ENCODE measurements at places on chromosomes 6 and 20.

GRCh38 chr6:116300566-116300965 lies 20.8 kb upstream of the TSPYL1 start:
- no peak for DNase-seq

GRCh38 chr6:341914-342831 lies 49.4 kb upstream of the IRF4 start:
- no peak for DNase-seq

DNA sequence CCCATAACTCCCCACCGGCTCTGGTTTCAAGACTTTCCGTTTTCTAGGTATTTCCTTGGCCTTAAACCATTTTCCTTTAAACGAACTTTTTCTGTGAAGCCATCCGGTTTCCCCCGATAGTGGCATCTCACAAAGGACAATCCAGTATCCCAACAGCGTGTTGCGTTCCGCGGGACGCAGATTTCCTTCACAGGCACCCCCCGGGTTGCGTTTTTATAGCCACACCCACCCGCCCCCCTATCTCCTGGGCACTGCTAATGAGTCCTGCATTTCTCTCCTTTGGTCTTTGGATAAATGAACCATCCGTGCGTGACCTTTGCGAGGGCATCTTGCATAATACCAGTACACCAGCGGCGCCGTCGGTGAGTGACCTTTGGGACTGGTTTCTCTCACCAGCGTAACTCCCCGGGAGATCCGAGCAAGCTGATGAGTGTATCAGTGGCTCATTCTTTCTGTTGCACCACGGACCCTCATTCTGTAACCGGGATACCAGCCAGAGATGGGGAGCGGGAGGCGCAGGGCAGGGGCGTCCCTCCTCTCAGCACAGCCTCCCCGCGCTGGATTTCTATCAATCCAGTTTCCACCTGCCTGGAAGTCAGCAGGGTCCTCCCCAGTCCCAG lies 586 bp upstream of the NQO2 start:
- peak; percentile 63 for DNase-seq

GRCh38 chr20:52830598-52830997 lies 141.6 kb upstream of the TSHZ2 start:
- no peak for DNase-seq

GRCh38 chr20:23086056-23086566 lies at the start of gene CD93:
Gene CD93, minus strand, starts transcription at chr20:23086324. Its CDS starts 132 bp downstream, at chr20:23086192.
- DNase-seq = no peak

- no peak for DNase-seq
Observed at GRCh38 chr20:37786043-37786442, 92.2 kb downstream of the CTNNBL1 start.

DNA sequence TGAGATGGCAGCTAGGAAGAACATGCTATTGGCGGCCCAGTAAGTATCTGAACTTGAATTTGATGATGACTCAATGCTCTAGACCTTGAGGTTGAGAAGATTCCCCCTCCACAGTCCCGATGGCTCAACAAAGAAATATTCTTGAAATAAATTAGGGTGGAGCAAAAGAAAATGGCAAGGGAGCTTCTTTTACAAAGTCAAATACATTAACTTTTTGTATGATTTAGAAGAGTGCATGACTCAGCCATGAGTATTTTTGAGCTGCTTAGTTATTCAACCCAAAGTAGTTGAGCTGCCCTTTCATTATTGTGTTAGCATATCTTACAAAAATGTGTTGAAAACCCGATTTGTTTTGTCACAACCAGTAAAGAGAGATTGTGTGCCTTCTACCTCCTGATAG lies 7.6 kb downstream of the TFAP2C start:
- DNase-seq = no peak

GRCh38 chr6:46749731-46750130 lies 3.0 kb downstream of the ANKRD66 start:
- DNase-seq = no peak

GRCh38 chr20:8002056-8002455 lies 17.5 kb downstream of the TMX4 start:
- DNase-seq = no peak

DNA sequence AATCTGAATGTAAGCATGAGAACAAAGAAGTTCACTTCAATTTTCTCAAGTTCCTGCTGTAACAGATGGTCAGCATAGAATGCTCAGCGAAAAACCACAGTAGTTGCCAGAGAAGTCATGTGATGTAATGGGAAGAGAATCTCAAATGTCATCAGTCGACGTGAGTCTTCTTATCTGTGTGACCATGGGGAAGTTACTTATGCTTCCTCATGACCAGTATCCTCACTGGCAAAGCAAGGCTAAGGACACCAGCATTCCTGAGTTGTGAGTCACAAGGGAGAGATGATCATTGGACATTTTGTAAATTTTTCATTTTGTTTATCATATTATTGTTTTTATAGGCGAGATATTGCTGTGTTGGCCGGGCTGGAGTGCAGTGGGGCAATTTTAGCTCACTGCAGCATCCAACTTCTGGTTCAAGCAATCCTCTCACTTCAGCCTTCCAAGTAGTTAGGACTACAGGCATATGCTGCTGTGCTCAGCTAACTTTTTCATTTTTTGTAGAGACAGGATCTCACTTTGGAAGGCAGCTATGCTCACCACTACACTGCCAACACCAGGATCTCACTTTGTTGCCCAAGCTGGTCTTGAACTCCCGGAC lies 21.9 kb downstream of the SGK1 start:
- DNase-seq = no peak

GRCh38 chr6:146984251-146984924 lies 219.8 kb upstream of the STXBP5 start:
- DNase-seq = no peak

DNA sequence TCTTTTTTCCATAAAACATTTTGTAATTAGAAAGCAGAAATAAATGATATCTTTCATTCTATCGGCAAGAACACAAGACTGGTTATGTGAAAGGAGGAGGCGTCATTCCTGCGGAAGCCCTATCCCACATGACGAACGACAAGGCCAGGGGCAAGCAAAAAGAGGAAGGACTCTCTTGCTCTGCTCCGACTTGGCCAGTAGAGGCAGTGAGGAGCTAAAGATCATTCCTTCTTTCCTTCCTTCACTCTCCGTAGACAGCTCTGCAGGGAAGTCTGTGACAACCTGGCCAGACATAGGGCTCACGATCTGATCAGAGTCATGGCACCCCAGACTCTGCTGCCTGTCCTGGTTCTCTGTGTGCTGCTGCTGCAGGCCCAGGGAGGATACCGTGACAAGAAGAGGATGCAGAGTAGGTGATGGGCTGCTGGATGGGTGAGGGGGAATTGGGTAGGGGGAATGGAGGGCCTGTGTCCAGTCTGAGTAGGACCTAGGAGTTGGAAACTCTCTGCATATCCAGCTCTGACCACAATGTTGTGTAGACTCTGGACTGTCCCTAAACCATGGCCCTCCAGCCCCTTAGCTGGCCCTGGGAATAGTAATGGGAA lies at the start of gene WFDC10A:
TSS of gene WFDC10A (plus strand) at position 244 of the 605 bp plus-strand sequence. CDS start at position 319, 75 bp downstream.
- peak; percentile 2 for DNase-seq

DNA sequence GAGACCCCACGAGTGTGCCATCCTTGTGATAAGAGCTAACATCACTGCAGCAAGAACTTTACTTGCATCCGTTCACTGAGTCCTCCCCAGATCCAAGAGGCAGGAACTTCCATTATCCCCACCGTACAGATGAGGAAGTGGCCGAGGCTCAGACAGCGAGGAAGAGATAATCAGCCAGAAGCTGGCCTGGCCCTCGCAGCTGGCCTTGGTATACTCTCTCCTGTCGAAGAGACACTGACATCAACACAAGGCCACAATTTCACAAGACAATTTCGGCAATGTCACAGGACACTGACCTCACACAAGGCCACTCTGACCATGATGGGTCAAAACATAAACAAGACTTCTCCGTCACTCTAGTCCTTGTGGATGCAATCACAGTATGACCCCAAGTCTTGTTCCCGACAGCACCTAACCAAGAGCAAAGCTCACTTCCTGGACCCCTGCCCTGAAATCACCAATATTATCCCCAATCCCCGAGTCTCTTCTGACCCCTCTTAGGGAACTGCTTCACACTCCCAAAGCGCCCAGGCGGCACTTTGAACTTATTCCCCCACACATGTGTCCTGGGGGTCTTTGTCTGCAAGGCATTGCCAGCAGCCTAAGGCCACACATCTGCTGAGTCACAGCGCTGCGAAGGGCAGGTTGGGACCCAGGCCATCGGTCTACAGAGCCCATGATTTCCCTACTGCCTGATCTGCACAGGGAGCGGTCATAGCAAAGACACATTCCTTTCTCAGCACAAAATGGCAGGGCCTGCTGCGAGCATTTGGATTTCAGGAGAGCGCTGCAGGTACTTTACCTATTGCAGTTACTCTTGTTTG lies 14.8 kb upstream of the VAPB start:
- no peak for DNase-seq

DNA sequence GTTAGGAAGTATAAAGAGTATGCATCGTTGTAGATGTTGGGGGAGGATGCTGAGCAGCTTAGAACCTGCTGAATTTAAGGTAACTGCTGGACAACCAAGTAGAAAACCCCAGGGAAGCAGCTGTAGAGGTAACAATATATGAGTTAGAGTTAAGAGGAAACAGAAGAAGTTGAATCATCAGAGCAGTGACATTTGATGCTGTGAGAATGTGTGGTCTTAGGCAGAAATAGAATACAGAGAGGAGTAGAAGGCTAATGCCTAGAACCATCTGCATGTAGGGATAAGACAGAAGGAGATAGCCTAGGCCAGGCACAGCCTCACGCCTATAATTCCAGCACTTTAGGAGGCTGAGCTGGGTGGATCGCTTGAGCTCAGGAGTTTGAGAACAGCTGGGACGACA lies 22.6 kb upstream of the DYNLRB1 start:
- DNase-seq = no peak

DNA sequence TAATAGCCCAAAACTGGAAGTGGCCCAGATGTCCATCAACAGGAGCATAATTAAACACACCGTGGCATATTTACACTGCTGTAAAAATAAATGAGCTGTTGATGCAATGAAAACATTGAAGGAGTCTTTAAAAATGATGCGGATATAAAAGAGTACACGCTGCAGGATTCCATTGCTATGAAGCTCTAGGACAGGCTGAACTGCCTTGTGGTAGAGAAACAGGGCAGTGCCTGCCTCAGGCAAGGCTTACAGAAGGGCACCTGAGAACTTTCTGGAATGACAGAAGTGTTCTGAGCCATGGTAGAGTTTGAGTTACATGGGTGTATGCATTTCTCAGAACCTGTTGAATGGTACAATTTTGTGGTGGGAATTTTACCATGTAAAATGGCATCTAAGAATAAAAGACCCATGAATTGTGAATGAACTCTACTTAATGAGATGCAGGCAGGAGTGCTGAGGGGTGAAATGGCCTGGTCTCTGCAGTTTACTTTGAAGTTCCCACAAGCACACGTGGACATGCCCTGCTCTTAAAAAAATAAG lies 45.3 kb upstream of the RIN2 start:
- no peak for DNase-seq

DNA sequence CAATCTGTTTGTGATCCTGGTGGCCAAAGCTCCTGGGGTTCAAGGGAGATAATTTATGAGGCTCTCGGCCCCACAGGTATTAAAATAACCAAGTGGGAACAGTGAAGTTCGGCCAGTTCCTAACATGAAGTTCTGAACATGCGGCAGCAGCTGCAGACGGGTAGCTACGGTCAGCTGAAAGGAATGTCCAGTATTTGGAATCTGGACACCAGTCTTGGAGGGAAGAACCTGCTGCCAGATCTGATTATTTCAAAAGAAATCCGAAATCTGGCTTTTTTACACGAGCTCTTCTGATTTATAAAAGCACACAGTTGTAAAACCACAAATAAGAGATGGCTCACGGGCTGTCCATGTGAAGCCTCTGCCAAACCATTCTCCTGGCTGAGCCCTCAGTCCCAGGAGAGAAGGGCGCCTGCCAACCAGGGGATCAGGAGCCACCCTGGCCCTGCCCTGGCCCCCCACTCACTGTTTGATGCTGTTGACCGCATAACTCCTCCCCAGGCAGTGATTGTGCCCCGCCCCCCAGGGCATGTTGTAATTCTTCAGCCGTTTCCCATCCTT lies 28.2 kb upstream of the KCNB1 start:
- DNase-seq = no peak

- DNase-seq = no peak
Observed at GRCh38 chr6:106631346-106631745, 2.0 kb downstream of the QRSL1 start.

DNA sequence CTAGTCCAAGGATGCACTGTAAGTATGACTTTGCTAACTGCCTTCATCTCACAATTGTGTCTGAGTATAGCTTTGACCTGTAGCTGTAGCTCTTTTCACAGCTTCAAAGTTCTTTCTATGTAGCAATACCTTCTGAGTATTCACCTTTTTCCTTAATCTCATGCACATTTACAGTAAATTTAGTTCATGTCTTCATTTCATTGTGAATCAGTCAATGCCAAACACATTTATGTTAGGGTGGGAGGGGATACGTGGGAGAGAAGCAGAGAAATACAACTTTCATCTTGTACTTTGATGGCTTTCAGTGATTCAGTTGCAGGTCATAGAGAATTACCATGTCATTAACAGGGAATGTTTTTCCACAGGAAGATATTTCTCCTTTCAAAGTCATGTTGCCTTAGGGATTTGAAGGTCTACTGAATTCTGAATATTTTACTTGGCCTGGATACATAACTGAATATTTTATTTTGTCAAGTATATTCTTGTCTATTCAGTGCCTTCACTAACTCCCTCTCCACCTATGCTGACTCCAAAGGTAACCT lies 119.2 kb downstream of the TINAG start:
- no peak for DNase-seq

DNA sequence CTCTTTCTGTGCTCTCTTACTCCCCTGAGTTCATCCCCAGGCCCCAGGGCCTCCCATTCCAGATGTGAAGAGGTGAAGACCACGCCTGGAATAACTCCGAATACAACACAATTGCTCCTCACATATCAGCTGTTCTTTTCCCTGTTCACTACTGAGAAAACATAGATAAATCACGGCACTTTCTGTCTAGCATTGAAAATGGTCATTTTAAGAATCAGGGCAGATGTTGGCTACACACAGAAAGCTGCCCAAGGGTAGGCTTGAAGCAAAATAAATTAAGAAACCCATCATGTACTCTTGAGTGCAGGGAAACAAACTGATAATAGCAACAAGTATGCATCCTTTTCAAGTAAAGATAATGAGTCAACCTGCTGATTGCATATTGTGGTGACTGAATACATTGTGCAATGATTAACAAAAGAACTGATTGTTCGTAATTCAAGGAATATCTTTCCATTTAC lies 382.5 kb downstream of the PRKN start:
- no peak for DNase-seq

- DNase-seq = no peak
Observed at GRCh38 chr20:63050406-63050805, 43.6 kb upstream of the BHLHE23 start.

DNA sequence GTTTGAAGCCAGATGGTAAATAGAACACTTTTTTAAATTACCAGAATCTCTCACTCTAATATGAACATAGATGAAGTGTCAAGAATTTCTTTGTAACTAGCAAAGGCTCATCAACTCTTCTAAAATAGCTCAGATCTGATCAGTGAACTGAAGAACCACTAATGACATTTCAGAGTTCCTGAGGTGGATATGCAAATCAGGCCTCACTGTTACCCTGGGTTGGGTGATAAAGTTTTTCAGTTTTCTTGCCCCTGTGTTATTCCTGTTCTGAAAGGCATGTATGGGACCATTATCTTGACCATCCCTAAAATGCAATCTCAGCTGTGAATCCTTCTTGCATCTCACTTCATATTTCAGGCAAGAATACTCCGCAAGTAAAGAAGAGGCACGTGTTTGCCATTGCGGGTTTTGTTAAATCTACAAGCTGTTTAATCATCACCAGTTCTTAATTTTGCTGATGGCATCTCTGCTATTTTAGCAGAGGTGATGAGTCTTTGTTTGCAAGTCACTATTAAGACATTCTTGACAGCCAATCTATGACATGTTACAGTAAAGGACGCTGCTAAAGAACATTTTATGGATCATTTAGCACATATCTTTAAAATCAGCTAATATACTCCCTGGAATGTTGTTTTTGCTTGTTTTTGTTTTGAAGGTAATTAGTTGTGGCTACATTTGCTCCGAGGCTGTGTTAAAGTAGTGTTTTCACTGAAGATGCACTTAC lies 47.9 kb downstream of the KHDC1L start:
- no peak for DNase-seq

Data from stimulated activated CD8-positive, alpha-beta memory T cell treated with anti-CD3 and anti-CD28 coated beads, Interleukin-2, amount 100 ng/mL, for 48 hours (primary cell).